Calu3 (cell line): ENCODE measurements at places on chromosomes 4 and X. TPM values are rescaled to one million over a fixed set of nuclear protein-coding genes. Genes with fewer than 3 reads are reported as not detected.
A peak's percentile ranks its signal among the peaks of the same experiment; 100 is the strongest.

Gene PNCK
- total RNA-seq, result 1.1 TPM in 1 of 2 replicates, not detected in the other

GRCh38 chr4:174554231-174554728 is 32.0 kb upstream of the HPGD start:
- no peaks in the 10 kb centered on the region for H3K36me3 ChIP-seq
- no peak overlapping the region for H3K27ac ChIP-seq
- no peak for DNase-seq
- H3K4me1 ChIP-seq, result peaks cover 10% of the 10 kb centered on the region
- H3K27me3 ChIP-seq, result no peaks in the 10 kb centered on the region
- H3K4me3 ChIP-seq, result no peak overlapping the region

DNA sequence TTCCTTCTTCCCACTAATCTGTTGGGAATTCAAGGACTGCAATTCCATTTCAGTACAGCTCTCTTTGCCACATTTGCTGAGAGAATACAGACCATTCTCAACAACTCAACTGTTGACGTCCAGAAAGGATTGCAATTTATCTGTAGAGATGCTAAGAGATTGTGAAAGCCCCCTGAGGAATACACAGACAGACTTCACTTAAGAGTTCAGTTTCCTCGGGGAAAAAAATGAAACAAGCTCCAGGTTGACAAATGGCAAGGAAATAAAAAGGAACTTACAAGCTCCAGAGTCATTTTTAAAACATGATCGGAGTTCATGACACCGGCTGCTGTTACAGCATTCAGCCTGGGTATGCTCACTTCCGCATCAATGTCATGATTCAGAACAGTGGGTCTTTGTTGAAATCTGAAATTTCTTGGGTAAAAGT is 13.8 kb downstream of the TLR10 start:
- H3K27me3 ChIP-seq, result no peaks in the 10 kb centered on the region
- no peaks in the 10 kb centered on the region for H3K36me3 ChIP-seq
- no peaks in the 10 kb centered on the region for H3K4me1 ChIP-seq
- H3K27ac ChIP-seq, result no peak overlapping the region
- no peak for DNase-seq
- no peak overlapping the region for H3K4me3 ChIP-seq

GRCh38 chr4:97317201-97317600 is 826.1 kb downstream of the STPG2 start:
- H3K4me1 ChIP-seq, result no peaks in the 10 kb centered on the region
- DNase-seq, result no peak
- H3K27me3 ChIP-seq, result no peaks in the 10 kb centered on the region
- H3K27ac ChIP-seq, result no peak overlapping the region
- no peaks in the 10 kb centered on the region for H3K36me3 ChIP-seq

Gene GDPD2
- total RNA-seq, result not detected in 2 replicates

DNA sequence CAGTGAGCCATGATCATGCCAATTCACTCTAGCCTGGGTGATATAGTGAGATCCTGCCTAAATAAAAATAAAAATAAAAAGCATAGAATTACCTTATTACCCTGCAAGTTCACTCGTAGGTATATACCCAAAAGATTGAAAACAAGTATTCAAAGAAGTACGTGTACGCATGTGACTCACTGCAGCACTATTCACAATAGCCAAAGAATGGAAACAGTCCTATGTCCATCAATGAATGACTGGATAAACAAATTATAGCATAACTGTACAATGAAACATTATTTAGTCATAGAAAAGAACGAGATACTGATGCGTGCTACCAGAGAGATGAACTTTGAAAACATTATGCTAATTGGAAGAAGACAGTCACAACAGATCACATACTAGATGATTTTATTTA is 204.6 kb upstream of the DIAPH2 start:
- no peak overlapping the region for H3K27ac ChIP-seq
- no peaks in the 10 kb centered on the region for H3K27me3 ChIP-seq
- peaks cover 11% of the 10 kb centered on the region for H3K4me1 ChIP-seq
- no peak for DNase-seq
- H3K4me3 ChIP-seq, result no peak overlapping the region
- no peaks in the 10 kb centered on the region for H3K36me3 ChIP-seq

DNA sequence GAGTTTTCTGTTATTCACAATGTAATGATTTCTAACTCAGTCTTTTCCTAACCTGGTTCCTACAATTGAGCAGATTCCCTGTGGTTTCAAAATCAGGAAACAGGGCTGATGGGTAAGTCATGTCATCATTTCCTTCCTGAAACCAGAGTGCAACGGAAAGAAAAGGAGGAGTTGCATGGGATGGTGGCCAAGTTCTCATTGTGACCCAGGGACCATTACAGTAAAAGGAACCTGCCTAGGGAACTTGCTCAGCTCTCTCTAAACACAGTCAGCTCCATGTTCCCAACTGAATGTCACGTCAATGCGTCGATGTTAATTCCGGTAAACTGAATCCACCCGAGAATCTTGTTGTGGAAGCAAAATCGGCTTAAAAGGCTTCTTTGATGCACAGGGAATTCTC is 51.2 kb downstream of the LGI2 start:
- peaks cover 12% of the 10 kb centered on the region for H3K27me3 ChIP-seq
- H3K4me1 ChIP-seq, result no peaks in the 10 kb centered on the region
- no peak overlapping the region for H3K27ac ChIP-seq
- no peak overlapping the region for H3K4me3 ChIP-seq
- no peaks in the 10 kb centered on the region for H3K36me3 ChIP-seq

DNA sequence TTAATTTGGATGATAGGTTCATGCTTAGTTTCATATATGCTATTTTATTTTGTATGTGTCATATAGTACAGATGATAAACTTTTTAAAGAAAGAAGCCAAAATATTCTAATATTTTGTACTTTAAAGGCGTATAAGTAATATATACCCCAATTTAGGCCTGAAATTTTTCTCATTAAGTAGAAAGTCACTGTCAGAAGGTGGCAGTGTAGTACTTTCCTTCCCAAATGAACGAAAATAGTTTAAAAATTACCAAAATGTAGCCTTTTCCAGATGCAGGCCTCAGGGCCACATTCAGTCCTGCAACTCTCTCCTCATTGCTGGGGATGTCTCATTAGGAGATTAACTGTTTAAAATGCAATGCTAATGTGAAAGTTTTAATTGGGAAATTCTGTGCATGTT is 1263.6 kb downstream of the C4orf33 start:
- no peak for DNase-seq
- no peaks in the 10 kb centered on the region for H3K4me1 ChIP-seq
- no peak overlapping the region for H3K27ac ChIP-seq

DNA sequence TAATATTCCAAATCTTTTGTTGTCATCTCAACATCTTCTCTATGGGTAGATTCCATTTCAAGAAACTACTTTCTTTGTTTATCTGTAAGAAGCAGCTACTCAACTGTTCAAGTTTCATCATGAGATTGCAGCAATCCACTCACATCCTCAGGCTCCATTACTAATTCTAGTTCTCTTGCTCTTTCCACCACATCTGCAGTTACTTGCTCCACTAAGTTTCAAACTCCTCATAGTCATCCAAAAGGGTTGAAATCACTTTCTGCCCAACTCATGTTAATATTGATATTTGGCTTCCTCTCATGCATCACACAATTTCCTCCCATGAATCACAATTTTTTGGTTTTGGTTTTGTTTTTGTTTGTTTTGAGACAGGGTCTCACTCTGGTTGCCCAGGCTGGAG is 35.7 kb downstream of the ADH5 start:
- DNase-seq, result no peak
- H3K4me1 ChIP-seq, result peaks cover 8% of the 10 kb centered on the region

DNA sequence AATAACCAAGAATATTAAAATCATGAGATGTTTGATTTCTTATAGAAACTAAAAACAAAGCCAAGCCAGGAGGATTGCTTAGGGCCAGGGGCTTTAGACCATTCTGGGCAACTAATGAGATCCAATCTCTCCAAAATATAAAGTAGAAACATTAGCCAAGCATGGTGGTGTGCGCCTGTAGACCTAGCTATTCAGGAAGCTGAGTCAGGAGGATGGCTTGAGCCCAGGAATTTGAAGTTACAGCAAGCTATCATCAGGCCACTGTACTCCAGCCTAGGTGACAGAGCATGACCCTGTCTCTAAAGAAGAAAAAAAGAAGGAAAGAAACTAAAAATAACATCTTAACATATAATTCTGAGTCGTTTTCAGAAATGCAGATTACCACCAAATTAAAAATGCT is 96.7 kb downstream of the NAF1 start:
- no peaks in the 10 kb centered on the region for H3K36me3 ChIP-seq
- no peaks in the 10 kb centered on the region for H3K27me3 ChIP-seq
- DNase-seq, result no peak
- H3K4me3 ChIP-seq, result no peak overlapping the region
- no peak overlapping the region for H3K27ac ChIP-seq

DNA sequence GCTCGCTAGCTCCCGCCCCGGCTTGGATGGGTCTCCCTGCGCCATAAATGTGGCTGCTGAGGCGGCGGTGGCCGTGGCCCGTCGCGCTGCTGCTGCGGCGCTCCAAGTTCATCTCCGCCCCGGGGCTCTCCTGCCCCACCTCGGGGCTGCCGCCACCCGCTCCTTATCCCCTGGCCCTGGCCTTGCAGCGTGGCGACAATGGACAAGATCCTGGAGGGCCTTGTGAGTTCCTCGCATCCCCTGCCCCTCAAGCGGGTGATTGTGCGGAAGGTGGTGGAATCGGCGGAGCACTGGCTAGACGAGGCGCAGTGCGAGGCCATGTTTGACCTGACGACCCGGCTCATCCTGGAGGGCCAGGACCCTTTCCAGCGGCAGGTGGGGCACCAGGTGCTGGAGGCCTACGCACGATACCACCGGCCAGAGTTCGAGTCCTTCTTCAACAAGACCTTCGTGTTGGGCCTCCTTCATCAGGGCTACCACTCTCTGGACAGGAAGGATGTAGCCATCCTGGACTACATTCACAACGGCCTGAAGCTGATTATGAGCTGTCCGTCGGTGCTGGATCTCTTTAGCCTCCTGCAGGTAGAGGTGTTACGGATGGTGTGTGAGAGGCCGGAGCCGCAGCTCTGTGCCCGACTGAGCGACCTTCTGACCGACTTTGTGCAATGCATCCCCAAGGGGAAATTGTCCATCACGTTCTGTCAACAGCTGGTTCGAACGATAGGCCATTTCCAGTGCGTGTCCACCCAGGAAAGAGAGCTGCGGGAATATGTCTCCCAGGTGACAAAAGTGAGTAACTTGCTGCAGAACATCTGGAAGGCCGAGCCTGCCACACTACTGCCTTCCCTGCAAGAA is 763 bp downstream of the USP38 start:
- peak overlapping the region; percentile 94 for H3K27ac ChIP-seq
- H3K36me3 ChIP-seq, result peaks cover 38% of the 10 kb centered on the region
- H3K27me3 ChIP-seq, result no peaks in the 10 kb centered on the region
- peak; percentile 16 for DNase-seq
- H3K4me3 ChIP-seq, result peak overlapping the region; percentile 85
- H3K4me1 ChIP-seq, result peaks cover 29% of the 10 kb centered on the region

- no peaks in the 10 kb centered on the region for H3K4me1 ChIP-seq
- no peaks in the 10 kb centered on the region for H3K36me3 ChIP-seq
- H3K27me3 ChIP-seq, result no peaks in the 10 kb centered on the region
- H3K4me3 ChIP-seq, result no peak overlapping the region
- no peak overlapping the region for H3K27ac ChIP-seq
Measured at GRCh38 chrX:13837290-13837745, 20.4 kb upstream of the GPM6B start.

Gene PRDX4
- 129 and 132 TPM in 2 replicates for total RNA-seq
